COR-L47 (cell line): ENCODE measurements at places on chromosomes 4 and X.
A peak's percentile ranks its signal among the peaks of the same experiment; 100 is the strongest.

- no peak for DNase-seq
These were observed 63.3 kb downstream of the AFAP1 start for GRCh38 chr4:7876201-7876875.

- no peak for DNase-seq
These were observed 89.7 kb upstream of the C4orf50 start for GRCh38 chr4:6107886-6108285.

- DNase-seq: no peak
These were observed 750.3 kb downstream of the ARAP2 start for GRCh38 chr4:35493977-35494376.

- no peak for DNase-seq
These were observed 25.0 kb downstream of the AFF1 start for GRCh38 chr4:86959588-86960500.

- DNase-seq: no peak
These were observed 70.2 kb downstream of the CD38 start for GRCh38 chr4:15848191-15848842.

GRCh38 chr4:184473499-184474262, 669 bp downstream of the IRF2 start:
- DNase-seq: peak; percentile 39

DNA sequence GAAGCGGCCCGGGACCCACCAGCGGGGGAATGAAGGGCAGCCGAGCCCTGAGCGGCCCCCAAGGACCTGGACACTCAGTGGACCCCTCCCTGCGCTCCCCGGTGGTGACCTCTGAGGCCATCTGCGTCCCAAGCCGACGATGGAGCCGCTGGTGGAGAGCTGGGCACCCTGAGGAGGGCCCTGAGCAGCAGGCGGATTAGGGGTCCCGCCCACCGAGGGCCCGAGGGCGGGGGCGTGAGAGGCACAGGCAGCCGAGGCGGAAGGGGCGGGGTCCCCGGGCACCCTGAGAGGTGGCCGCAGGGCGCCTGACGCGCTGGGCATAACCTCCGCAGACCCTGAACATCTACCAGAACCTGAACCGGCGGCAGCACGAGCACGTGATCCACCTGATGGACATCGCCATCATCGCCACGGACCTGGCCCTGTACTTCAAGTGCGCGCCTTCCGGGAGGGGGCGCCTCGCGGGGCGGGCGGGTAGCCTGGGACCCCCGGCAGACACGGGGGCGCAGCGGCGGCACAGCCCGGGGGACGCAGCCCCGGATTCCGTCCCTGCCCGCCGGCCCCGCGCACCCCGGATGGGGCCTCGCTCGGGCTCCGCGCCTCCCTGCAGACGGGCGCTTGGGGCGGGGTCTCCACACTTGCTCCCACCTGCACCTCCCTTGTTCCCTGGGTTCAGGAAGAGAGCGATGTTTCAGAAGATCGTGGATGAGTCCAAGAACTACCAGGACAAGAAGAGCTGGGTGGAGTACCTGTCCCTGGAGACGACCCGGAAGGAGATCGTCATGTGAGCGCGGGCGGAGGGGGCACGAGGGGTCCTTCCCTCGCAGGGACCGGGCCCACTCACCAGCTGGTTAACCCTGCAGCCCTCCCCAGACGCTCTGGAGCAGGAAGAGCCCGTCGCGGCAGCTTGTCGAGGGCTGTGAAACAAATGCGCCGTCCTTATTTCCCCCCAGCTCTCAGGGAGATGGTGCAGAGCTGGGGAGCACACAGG, 10.3 kb downstream of the ATP5ME start:
- peak; percentile 76 for DNase-seq

DNA sequence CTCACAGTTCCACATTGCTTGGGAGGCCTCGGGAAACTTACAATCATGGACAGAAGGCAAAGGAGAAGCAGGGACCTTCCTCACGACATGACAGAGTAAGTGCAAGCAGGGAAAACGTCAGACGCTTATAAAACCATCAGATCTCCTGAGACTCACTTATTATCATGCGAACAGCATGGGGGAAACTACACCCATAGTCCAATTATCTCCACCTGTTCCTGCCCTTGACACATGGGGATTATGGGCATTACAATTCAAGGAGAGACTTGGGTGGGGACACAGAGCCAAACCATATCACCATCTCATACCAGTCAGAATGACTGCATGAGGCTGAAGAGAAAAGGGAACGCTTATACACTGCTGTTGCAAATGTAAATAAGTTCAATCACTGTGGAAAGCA, 1066.9 kb upstream of the PCDH7 start:
- DNase-seq: no peak

- no peak for DNase-seq
These were observed 38.2 kb upstream of the MYOZ2 start for GRCh38 chr4:119097282-119097900.

GRCh38 chrX:66602381-66602938, 36.4 kb downstream of the EDA2R start:
- no peak for DNase-seq

DNA sequence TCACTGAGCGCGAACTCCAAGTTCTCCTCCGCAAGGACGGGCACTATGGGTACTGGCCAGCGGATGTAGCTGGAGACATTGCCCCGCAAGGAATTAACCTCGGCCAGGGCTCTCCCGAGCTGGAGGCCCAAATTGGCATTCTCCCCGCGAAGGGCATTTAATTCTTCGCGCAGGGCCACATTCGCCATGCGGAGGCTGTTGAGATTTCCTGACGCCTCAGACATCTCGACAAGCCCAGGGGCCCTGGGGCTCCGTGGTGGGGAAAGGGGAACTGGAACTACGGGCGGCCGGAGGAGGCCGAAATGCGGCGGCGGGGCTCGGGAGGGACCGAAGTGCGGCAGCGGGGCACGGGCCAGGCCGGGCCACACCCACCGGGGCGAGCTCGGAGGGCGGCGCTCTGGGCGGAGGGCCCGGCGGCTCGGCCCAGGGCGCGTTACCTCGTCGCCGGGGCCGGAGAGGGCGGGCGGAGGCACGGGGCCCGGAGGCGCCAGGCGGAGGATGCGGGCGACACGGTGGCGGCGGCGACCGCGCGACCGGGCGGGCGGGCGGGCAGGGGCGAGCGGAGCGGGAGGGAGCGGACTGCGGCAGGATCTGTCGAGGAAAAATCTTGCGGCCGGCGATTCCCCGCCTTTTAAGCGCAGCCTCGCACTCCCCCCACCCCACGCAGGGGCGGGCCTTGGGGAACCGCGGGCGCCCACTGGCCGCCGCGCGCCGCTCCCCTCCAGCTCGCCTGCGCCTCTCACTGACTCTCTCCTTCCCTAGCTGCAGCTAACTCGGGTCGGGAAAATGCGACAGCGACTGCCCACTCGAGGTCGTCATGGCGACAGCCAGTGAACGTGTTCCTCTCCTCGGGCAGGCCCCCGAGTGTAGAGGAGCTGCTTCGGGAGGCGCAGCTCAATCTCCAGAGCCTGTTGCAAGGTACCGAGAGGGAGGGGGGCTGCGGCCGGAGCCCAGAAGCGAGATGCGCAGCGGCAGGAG, at the start of gene RTL5:
RTL5 (minus strand) TSS at position 599 of the 978 bp plus-strand sequence.
- DNase-seq: peak; percentile 90

- no peak for DNase-seq
These were observed 60.0 kb downstream of the SMC1A start for GRCh38 chrX:53362449-53362848.

DNA sequence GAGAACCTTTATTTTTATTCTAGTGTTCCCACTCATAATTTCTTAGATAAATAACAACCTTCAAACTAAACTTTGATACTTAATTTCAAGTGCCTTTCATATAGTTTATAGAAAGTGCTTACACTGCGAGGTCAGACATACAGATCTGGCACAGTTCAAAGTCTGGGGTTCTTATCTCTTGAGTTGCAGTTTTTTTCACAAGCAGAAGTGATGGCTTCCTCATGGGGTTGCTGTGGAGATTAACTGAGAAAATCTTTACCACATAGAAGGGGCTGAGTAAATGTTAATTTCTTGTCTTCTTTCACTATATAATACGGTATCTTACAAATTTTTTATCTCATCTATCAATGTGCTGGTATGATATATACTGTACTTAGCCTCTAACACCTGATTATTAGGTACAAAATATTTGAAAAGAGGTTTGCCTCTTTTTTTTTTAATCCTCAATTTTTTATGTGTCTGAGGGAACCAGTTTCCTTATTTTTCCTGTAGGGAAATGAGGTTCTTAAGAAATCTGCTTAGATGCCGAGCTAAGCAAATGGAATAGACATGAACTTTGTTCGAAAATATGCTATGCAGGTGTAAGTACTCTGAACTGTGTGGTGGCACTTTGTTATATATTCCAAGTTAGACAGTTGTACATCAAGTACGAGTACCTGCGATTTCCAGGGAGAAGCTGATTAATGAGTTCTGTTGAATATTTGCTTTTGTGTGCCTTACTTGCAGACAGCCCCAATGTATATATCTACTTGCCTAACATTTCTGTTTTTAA, 3.3 kb downstream of the ING2 start:
- no peak for DNase-seq

DNA sequence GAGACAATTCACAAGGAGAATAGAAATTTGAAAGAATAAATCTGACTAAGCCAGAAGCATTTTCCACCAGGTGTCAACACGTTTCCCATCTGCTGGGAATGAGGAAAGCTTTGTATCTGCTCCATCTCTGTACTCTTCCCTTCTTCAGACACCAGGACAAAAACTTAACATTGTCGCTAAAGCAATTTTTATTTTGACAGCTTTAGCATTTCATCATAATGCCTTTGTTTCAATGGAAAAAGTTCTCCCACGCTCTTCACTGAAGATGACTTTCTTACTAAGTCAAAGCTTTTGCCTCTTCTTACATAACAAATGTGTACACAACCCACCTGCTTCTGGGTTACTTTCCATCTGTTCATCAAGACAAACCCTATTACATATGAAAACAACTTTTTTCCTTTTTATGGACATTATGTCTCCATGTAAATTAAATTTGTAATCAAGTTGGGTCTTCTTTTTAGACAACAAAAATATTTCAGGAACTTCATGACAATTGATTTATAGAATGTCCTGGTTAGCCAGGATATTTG, 141.7 kb upstream of the GUCY1A1 start:
- DNase-seq: no peak

GRCh38 chr4:85475631-85476233, 782 bp downstream of the ARHGAP24 start:
- no peak for DNase-seq

GRCh38 chrX:70973221-70973620, 42.3 kb upstream of the SLC7A3 start:
- DNase-seq: no peak

- peak; percentile 10 for DNase-seq
These were observed 39.6 kb upstream of the SLC7A3 start for GRCh38 chrX:70970482-70970995.

DNA sequence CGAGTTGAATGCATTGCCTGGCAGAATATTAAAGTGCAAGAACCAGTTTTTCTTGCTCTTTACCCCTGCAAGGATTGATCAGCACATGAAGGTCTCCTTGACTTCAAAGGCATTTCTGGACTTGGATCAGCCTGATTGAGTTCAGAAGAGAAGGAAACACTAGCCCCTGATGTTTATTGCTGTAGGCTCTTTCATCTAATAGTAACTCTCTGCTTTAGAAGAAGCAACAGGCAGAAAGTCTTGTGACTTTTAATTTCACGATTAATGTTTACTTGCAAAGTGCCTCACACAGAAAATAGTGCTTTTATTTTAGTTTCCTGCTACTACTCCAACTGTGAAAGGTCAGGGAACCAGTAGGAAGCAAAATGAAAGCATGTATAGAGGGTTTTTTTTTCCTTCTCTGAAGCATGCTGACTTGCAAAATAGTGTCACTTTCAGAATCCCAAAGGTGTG, 69.1 kb downstream of the PCDH7 start:
- no peak for DNase-seq

DNA sequence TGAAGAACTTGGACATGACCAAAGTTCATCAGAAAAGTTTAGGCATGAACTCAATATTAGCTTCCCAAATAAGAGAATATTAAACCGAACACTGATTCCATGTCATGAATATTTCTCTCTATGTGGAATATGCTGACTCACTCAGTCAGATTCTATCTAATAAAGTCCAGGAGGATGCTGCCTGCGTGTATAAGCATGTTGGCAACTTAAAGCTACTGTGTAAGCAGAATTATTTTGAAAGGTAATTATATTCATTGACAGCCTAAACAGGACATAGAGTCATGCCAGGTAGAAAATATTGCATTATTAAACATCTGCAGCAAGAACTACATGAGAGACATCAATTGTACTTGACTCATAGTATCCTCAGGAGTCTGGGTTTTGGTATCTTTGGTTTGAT, 367.9 kb upstream of the SPOCK3 start:
- DNase-seq: no peak

- no peak for DNase-seq
These were observed 652.9 kb upstream of the IGFBP7 start for GRCh38 chr4:57763070-57763469.

- no peak for DNase-seq
These were observed 59.8 kb downstream of the PACRGL start for GRCh38 chr4:20760053-20760452.

DNA sequence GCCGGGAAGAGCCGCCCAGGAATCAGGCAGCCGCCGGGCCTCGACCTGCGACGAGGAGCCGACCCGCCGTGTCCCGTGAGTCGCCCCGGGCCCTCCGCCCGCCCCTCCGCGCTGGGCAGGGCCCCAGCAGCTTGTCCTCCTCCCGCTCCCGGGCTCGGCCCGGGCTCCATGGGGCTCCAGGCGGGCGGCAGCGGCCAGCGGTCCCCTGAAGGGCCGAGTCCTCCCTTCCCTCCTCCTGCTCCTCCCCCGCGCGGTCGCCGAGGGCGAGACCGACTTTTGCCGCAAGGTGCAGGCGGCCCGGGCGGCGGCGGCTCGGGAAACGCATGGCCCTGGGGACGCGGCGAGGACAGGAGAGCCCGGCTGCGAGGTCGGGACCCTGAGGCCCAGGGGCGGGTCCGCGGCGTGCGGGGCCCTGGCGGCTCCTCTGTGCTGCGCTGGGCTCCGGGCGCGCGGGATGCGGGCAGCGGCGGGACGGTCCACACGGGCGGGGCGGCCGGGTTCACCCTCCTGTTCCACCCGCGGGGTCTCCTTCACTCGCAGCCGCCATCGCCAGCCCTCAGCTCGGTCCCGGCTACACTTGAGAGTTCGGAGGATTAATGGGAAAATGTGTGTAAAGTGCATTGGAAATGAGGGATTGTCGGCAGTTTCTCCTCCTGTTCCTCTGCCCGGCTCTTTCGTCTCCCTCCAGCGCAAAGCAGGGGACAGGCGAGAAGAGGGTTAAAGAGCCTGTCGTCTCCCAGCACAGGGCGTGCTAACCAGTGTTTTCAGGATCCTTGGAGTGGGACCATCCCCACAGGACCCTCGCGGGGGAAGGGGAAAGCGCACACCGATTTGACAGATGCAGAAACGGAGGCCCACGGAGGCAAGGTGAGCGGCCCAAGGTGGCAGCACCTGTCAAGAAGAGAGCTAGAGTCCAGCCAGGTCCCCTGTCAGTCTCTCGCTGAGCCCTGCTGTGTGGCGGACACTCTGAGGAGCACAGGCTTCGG, 16.6 kb upstream of the ZNF718 start:
- DNase-seq: no peak

- no peak for DNase-seq
These were observed 95.8 kb downstream of the MBNL3 start for GRCh38 chrX:132393085-132393484.

DNA sequence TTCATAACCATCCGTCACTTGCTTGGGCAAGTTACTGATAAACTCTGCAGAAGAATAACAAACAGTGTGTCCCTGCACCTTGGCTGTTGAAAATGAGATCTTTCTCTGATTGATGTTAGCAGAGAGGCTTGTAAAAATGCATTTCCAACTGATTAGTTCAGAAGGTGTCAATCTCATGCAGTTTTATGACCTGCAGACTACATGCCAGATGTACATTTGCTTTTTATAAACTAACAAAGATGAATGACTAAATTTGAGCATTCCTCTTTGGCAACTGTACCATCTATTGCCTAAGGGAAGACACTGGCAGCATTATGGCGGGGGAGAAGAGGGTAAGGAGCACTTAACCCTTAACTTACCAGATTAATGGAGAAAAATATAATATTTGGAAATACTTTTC, 192.8 kb downstream of the DCTD start:
- no peak for DNase-seq
